NCI-H510A treated with DMSO at 0.1 percent for 48 hours (cell line): ENCODE measurements at places on chromosomes 2 and 18.
A peak's percentile ranks its signal among the peaks of the same experiment; 100 is the strongest.

GRCh38 chr18:68427951-68428401 lies 286.9 kb downstream of the TMX3 start:
- DNase-seq = peak; percentile 41

DNA sequence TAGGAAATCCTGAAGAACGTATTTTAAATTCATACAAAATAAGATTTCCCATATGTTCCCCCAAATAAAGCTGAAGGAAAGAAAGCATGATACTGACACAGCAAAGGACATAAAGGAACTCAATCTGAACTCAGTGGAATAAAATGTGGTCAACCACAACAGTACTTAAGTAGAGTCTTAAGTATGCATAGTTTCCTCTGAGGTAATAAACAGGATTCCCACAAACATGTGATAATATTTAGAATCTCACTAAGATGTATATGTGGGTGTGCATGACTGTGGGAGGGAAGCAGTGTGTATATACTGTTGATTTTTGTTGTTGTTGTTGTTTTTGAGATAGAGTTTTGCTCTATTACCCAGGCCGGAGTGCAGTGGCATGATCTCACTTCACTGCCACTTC lies 69.3 kb downstream of the NOL10 start:
- no peak for DNase-seq

- DNase-seq = no peak
Observed at GRCh38 chr2:11366326-11366741, 21.9 kb upstream of the ROCK2 start.

DNA sequence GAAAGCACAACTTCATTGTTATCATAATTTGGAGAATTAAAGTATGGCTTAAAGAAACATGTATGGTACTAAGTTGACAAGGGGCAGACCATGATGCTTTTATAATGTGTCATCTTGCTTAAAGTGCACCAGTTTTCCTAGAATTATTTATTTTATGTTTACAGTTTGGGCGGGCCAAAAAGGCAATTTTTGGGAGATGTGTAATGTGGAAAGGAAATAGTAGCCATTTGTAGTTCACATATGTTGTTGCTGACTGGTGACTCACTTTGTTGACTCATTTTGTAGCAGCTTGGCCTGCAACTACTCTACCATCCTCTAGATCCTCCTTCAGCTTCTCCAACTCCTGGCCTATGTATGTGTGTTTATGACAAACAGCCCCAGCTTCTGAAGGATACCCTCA lies 7.7 kb downstream of the ZSCAN30 start:
- DNase-seq = no peak

- no peak for DNase-seq
Observed at GRCh38 chr2:61109291-61109690, 43.6 kb downstream of the SANBR start.

- peak; percentile 5 for DNase-seq
Observed at GRCh38 chr2:223643309-223643708, 41.1 kb upstream of the SCG2 start.

DNA sequence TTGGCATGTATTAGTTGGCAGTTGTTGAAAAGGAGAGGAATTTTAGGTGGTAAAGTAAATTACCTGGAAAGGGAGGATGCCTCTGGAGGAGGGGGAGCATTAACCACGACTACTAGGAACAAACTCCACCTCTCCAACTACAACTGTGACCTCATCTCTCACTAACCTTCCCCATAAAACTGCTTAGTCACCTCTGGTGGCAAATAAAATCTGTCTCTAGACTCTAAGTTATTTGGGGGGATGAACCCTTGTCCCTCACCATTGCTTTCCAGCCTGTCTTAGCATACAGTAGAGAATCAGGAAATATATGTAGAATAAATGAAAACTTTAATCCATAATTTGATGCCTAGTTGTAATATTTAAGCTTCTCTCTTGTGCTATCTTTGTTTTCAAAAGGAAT lies 27.6 kb upstream of the MYO1B start:
- DNase-seq = peak; percentile 64

DNA sequence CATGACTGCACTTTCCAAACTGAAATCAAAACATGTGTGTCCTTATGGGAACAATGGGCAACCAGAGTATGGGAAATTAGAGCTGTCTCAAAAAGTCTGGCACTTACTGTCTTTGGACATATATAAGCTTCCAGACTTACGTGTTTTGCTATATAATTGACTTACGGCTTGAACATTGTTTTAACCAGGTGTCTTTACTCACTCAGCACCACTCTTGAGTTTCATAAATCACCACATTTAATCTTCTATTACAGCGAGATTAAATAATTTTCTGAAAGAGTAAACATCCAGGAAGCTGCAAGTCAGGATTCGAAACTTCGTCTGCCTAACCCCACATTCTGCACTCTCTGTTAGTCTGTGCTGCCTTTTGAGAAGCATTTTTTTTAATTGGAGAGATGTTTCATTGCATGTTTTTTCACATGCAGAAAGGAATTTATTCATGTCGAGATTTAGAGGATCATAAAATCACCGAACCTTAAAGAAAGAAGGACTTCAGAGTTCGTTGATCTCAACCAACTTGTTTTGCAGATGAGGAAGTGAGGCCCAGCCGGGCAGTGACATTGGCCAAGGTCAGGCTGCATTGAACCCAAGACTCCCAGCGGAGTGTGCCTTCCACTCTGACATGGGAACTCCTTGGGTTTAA lies 137.3 kb downstream of the SETBP1 start:
- DNase-seq = no peak

GRCh38 chr2:217199255-217199630 lies 339.4 kb upstream of the TNP1 start:
- no peak for DNase-seq

DNA sequence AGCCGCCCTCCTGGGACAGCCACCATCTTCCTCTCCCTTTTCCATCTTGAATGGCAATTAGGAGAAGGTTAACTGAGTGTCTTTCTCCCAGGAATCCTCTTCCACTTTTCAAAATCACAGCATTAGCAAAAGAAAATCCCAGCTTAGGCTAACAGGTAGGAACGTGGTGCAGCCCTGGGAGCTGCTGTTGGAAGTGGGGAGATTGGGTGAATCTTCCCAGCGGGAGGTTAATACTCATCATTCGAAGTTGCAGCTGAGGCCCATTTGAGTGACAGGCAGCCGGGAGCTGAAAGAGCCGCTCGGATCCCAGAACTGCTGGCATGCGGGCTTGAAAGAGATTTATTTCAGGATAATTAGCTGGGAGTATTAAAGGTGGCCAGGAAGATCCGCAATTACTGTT lies 306.0 kb downstream of the BCL11A start:
- DNase-seq = no peak

DNA sequence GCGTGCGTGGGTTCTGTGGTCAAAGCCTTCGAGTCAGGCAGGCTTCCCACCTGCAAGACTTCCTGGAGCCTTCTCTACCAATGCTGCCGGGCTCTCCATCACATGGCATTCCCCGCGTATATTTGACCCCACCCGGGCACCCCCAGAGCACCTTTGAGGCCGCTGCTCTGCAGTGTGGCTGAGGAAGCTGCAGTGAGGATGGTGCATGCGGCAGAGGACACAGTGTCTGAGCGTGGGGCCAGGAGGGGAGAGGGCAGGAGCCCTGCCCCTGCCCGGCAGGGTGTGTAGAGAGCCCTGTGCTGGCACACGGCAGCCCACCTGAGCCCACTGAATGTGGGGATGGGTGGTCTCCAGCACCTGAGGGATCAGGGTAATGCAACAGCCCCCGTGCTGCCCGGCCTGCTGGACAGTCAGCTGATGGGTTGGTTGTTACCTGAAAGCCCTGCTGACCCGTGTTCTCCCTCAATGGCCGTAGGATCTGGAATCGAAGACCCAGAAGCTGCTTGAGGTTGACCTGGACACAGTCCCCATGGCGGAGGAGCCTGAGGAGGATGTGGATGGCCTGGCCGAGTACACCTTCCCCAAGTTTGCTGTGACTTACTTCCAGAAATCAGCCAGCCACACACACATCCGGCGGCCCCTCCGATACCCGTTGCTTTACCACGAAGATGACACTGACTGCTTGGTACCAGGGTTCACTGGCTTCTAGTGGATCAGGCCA lies 36.8 kb upstream of the GPR17 start:
- DNase-seq = no peak

DNA sequence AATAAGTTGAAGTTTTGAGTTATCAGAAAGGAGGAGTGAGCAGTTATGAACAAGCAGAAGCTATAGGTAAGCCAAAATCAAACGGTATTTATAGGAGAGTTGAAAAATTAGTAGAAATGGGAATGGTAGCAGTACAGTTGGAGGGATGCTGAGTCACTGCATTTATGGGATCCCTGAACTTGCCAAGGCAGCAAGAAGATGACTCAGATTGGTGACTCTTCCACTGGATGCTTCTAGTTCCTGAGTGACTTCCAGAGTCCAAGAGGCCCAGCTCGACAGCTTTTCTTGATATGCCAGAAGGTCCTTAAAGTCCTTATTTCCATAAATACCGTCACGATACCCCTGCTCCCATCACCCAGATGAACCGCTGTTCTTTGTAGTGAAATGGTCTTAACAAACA lies 31.1 kb upstream of the ACTR3 start:
- no peak for DNase-seq

GRCh38 chr2:126038861-126039260 lies 617.1 kb upstream of the GYPC start:
- no peak for DNase-seq

- DNase-seq = no peak
Observed at GRCh38 chr18:70576276-70577022, 287.6 kb downstream of the SOCS6 start.

GRCh38 chr18:78601349-78601748 lies 378.3 kb upstream of the SALL3 start:
- no peak for DNase-seq

DNA sequence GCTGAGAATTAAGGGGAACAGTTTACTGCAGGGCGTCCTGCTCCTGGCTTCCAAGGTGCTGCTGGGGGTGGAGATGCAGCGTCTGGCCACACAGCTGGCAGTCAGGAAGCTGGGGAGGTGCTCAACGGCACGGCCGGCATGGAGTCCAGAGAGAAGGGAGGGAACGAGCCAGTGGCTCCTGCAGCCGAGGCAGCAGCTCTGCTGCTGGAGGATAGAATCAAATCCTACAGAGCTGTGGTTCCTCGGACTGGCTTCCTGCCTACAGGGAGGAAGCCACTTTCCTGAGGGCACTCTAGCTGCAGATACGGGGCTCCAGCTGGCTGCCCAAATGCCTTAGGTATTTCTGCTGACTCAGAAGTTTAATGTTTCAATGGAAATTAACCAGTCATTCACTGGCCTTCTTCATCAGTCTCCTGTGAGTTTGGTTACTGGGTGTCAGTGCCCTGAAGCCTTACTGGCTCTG lies 266.3 kb downstream of the TWIST2 start:
- DNase-seq = peak; percentile 36

GRCh38 chr18:58098706-58099105 lies 54.7 kb downstream of the NEDD4L start:
- DNase-seq = no peak
